NCI-H1092 (cell line): ENCODE measurements at places on chromosomes 6 and 20.

DNA sequence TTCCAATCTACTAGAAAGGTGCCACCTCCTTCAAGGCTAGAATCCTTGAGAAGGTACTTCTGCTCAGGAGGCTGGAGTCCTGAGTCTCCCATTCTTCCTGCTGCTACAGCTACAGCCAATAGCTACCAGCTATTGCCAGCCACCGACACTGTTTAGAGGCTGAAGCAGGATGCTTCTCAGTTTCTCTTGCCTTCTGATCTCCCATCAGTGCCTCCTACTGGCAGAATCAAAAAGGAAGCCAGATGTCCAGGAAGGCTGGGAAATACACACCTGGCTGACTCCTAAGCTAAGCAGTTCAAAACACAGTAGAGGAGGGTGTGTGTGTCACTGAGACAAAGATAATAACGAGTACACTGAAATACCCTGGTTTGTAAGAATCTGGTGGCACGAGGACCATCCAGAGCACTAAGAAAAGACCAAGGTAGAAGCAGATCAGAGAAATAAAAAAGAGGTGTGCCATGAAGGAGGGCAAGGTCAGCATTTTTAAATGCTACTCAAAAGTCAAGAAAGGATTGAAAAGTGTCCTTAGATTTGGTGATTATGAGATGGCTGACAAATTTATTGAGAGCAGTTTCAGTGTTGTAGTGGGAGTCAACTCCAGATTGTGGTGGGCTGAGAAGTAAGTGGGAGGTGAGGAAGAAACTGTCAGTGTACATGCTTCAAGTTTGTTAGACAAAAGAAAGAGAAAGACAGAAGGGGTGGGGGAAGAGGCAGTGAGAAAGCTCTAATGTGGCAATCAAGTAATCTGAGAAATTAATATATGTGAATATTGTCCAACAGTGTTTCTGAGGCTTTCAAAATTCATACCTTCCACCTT lies 2.3 kb upstream of the HLA-DMA start:
- DNase-seq, result no peak

- no peak for DNase-seq
These were observed 133.9 kb downstream of the ZDHHC14 start for GRCh38 chr6:157514659-157515496.

DNA sequence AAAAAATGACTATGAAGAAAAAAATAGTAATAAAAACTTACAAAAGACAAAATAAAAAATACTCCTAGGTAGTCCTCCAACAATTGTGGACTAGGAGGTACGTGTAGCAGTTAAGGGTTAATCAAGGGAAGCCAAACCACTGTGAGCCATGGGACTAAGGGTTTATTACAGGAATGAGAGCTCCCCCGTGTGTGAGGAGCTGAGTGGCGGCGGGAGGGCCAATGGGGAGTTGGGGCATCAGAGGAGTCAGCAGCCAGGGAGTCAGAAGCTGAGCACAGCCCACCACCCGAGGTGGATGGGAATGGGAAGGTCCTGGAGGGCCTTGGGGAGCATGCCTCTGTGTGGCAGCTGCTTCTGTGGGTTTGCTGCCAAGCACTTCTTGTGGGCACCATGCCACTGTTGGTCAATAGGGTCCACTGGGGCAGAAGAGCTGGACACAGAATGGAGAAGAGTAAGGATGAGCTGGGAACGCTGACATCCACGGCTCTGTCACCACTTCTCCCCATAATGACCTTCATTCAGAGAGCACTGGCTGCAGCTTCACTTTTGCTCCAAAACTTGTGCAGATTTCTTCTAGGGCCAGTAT lies 373.3 kb downstream of the CDKAL1 start:
- no peak for DNase-seq

DNA sequence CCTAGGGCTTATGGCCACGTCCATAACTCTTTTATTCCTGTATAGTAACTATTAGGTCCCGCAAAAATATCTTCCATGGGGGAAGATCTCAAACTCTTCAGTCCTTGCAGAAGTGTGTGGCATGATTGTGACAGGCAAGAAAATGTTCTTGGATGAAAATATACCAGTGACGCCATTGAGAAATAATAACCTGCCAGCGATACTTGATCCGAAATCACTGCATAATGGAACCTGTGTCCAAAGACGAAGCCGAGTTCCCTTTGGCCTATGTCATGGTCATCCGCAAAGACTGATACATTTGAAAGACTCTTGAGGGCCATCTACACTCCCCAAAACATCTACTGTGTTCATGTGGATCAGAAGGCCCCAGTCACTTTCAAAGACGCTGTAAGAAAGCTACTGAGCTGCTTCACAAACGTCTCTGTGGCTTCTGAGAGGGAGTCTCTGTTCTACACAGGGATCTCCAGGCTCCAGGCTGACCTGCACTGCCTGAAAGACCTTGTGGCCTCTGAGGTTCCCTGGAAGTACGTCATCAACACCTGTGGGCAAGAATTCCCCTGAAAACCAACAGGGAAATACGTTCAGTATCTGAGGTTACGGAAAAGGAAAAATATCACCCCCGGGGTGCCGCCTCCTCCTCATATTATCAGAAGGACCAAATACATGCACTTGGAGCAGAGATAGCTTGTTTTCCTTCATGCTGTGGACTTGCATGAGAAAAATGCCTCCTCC lies 6.9 kb upstream of the GCNT2 start:
- no peak for DNase-seq

DNA sequence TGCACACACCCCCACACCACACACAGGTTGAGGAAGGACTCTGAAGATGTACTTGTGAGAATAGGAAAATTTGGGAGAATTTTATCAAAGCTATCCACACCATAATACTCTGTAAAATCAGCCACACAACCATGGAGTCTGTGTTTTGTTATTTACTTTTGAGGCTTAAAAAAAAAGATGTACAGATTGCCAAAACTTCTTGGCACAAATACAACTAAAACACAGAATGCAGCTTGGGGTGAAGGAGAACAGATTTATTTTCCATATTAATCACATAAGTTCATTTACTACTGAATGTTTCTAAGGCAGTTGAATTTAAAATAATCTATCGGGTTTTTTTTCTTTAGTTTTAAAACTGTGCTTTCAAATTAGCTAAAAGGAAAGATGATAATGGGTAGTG lies 32.8 kb upstream of the KCNQ5 start:
- DNase-seq, result no peak

DNA sequence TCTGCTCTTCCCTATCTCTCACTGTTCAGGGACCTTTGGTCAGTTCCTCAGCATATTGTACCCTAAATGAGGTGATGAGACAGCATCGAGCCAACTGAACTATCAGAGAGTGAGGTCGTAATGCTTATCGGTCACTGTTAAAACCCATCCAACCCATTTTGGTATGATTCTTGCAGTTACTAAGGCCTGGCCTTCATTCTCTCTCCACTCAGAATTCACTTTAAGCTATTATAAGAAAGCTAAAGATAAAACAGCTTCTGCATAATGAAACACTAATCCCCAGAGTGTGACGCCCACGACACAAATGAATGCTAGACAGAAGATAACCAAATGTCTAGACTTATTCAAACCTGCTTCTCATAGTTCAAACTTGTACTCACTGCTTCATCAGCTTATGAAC lies 175.8 kb downstream of the GMPR start:
- no peak for DNase-seq

DNA sequence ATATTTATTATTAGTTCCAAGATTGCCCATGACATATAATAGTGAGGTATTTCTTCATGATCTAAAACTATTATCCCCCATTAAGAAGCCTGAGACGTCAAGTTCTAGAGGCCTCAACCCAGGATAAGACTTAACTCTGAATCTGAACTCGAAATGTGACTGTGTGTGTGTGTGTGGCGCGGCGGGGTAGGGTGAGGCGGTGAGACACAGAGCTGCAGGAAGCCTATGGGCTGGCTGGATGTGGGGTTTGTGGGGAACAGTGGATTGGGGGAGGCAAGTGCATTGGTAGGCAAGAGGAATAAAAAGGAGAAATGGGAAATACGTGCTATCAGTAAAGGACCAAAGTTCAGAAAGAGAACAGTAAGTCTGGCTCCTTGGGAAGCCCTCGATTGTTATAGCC lies 66.5 kb upstream of the RNF146 start:
- no peak for DNase-seq

DNA sequence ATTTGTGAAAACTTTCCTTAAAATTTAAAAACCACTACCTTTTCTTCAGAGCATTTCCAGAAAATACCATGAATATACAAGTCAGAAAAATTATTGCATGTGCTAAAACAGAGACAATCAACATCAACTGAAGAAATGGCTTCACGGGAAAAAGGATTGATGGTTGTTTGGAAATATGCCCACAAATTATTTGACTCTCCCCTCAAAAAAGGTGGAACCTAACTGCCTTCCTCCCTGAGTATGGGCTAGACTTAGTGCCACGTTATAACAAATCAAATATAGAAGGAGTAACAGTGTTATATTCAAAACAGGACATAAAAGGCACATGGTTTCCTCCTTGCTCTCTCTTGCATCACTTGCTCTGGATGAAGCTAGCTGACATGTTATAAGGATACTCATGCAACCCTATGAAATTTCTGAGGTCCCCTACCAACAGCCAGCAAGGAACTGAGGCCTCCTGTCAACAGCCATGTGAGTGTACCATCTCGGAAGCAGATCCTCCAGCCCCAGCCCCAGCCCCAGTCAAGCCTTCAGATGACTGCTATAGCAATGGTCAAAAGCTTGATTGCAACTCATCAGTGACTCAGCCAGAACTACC lies 8.4 kb downstream of the BTBD9 start:
- no peak for DNase-seq

DNA sequence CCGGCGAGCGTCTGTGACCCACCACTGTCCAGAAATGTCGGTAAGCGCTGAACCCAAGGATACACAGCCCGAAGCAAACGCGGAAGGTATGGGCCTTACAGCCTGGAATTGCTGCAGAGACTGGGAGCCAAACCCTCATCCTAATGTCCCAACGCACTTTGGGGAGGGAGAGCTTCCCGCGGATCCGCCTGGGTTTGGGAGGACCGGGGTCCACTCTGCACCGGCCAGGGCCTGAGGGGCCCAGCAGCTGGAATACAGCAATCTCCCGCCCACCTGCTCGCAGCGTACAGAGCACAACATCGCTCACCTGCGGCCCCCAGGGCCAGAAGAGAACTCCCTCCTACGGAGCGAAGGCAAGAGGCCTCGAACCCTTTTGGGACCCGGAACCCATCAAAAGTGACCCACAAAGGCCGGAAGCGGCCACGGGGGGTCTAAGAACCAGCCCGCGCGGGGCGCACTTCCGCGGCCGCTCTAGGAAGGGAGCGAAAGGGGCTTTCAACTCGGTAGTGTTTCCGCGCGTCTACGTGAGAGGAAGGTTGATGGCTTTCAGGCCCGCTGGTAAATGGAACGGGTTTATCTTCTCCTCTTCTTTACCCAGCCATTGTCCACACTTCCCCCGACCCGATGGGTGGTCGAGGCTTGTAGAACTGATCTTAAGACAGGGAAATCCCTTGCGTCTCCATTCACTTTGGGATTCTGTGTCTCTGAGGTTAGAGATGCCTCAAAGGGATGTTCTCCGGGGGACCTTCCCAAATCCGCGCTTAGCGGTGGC lies at the start of gene ZSCAN12:
Gene ZSCAN12, minus strand, starts transcription at position 398 of the 772 bp plus-strand sequence. CDS start 1,342 bp downstream, outside the sequence.
- peak; percentile 43 for DNase-seq

DNA sequence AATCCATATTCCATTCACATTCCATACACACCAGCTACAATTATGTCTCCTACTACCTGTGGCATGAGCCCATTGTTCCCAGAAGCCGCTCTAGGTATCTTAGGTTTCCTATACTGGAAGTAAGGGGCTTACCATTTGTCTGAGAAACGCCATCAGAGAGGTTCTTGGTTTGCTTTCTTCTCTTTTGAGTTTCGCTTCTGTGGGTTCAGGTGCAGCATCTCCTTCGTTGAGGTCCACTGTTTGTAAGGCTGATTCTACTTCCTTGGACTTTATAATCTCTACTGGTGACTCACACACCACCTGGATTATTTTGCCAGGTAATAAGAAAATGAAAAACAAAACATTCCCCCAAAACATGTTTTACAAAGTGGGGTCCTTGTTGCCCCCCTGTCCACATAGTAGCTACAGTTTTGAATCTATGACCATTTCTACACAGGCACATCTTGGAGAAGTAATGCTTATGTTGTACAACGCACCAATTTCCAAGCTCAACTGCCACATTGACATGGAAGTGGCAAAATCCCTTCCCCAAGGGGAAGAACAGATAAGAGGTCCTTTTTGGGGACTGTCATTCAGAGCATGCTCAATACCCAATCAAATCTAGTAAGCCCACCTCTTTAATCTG lies 103.5 kb downstream of the BCAS1 start:
- no peak for DNase-seq

DNA sequence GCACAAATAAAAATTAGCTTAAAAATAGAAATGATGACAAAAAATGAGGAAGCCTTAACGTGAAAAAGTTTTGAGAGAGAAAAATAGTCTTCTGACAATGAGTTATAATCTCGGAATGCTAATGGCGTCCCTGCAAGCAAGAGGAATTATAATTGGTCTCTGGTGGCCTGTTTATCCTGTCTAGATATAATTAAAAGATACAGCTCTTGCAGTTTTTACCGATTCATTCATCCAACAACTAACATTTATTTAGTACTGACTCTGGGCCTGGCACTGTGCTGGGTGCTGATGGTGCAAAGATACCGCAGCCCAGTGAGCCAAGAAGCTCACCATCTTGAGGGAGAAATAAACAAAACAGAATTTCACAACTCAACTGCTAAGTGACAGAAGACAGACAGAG lies 31.6 kb upstream of the ANKRD60 start:
- DNase-seq, result no peak

- peak; percentile 20 for DNase-seq
These were observed 126.0 kb upstream of the SLC2A12 start for GRCh38 chr6:134178161-134179044.

GRCh38 chr6:157383471-157383870 lies 2.5 kb downstream of the ZDHHC14 start:
- no peak for DNase-seq

DNA sequence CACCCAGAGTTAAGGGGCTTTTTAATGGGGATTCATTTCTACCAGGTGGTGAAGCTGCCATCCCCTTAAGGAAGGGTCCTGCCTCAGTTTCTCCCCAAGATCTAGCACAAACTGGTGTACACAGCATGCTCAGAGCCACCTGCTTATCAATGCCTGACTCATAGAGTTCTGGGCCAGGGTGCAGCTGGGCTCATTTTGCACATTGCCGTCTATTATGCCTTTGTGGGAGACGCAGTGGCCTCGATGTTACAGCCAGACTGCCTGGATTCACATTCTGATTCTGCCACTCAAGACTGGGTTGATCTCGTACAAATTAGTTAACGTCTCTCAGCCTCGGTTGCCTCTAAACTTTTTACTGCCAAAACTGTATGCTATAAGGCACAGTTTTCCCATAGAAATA lies 365.7 kb downstream of the ZFAND3 start:
- no peak for DNase-seq
